ENCODE measurements at places on chromosomes 2 and 18.

GRCh38 chr2:168643979-168644378 is 158.5 kb upstream of the NOSTRIN start:
- DNase-seq = no peak

DNA sequence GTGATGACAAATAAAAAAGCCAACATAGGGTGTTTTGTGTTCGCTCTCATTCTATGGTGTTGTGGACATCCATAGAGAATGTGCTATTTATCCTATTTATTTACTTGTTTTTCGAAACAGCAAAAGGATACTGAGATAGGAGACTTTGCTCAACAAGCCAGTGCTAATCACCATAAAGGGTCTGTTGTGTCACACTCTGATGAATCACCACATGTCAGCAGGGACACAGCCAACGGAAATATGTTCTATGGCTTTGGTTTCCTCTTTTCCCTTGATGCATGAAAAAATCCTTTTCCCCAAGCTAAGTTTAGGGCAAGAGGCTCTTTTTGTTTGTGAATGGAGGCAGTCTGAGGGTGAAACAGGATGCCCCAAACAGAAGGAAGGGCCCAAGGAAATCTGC is 154.3 kb downstream of the RNF152 start:
- DNase-seq = no peak

DNA sequence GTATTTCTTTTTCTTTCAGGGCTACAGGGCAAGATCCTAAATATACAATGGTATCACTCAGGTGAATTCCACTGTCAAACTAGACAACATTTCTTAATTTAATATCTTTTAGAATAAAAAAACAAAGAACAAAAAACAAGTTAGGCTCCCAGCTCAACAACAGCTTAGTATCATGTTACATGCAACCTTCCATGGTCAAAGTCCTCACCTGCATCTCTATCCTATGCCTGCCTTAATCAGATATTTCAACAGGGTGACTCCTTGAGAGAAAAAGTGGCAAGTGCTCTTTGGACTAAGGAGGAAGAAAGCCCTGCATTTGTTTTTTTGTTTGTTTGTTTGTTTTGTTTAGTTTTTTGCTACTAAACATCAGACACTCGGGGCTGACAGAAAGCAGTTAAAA is 50.2 kb downstream of the WDFY1 start:
- DNase-seq = no peak

GRCh38 chr2:124112966-124113365 is 87.9 kb downstream of the CNTNAP5 start:
- no peak for DNase-seq

DNA sequence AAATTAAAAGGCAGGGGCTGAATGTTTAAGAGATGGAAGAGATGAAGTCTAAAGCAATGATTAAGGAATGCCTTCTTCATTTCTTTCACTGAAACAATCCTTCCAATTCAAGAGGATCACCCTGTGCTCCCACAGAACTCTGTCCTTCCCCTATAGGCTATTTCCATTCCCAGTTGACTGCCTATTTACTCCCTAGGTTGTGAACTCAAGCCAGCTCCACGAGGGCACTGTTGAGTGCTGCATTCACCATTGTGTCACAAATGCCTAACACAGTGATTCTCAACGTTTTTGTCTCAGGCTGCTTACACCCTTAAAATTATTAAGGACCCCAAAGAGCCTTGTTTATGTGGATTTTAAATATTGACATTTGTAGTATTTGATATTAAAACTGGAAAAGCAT is 112.4 kb downstream of the AOX1 start:
- no peak for DNase-seq

Measured in NCI-H1436 (cell line).